ENCODE measurements at places on chromosomes 6 and 20. TPM values are rescaled to one million over a fixed set of nuclear protein-coding genes. Genes with fewer than 3 reads are reported as not detected.

- DNase-seq, result no peak
These were observed 34.5 kb upstream of the MPC1 start for GRCh38 chr6:166417285-166417691.

DNA sequence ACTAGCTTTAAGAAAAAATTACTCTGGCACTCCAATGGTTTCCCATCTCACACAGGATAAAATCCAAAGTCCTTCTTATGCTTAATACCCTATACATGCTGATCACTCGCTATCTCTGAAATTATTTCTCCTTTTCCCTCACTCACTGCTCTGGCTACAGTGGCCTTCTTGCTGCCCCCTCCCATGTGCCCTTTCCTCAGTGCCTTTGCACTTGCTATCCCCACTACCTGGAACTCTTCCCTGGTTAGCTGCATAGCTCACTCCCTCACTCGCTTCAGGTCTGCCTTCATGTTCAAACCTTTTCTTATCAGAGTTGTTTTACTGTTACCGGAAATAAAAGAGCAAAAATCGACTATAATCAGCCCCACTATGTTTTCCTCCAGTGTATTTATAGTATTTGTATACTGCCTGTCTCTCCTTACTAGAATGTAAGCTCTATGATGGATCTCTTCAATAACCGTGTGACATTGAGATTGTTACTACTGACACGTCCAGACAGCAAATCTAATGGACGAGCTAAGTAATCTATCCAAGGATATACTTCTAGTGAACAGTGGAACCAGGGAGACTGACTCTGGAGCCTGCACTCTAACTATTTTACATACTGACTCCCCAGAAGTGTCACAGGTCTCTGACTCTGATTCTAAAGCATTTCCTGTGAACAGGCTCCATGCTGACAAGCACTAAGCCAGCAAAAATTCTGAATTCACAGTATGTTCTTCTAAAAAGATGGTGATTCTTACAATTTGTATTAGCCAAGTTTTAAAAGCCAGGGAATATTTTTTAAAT, 25.1 kb downstream of the FKBP5 start:
- DNase-seq, result no peak

- DNase-seq, result no peak
These were observed 5.2 kb downstream of the TBCC start for GRCh38 chr6:42740725-42741124.

DNA sequence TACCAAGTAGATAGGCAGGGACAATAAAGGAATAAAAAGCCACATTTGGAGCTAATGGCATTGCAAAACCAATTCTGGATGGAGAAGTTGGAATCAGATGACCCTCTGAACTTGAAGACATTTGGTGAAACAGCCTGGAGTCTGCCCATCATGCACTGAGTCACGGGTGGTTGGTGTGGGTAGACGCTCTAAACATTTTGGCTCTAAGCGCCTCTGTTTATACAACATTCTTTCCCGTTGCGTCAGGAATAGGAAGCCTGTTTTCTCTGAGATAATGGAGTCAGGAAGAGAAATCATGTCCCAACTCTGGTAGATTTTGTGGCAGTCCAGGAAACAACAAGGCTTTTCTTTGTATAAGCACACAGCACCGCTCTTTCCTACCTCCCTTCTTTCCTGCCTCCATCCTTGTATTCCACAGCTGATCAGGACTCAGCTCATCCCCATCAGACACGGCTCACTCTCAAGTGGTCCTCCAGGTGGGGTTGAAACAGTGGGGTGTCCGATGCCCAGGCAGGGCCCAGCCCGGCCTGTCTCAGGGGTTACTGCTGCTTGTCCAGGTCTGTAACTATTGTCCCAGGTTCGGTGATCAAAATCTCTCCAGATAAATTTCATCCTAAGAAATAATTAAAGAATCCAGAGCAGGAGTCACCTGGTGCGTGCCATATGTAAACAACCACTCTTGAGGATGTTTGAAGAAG, 12.1 kb upstream of the RAMACL start:
- peak; percentile 31 for DNase-seq

DNA sequence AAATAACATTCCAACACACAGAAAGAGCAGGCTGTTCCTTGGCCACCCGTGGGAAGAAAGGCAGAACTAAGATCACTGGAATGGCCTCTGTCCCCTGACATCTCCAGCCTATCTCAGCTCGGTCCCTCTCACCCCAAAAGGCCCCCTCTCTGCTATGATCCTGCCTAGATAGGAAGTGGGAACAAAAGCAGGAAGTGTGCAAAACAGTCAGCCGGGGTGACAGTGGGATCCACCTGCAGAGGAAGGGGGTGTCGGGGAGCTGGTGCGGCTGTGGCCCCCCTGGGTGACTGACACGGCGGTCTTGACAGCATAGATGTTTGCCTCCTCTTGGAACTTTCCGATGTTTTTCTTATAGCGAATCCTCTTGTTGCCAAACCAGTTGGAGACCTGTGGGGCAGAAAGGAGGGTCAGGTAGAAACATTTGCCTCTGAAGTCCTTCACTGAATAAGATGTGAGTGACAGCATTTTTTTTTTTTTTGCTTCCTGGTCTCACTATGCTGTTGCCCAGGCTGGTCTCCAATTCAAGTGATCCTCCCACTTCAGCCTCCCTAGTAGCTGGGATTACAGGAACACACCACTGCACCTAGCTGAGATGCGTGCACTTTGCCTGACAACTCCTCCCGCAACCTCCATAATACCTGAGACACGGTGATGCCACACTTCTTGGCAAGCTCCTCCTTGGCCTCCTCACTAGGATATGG, 2.8 kb downstream of the PBX2 start:
- DNase-seq, result no peak

GRCh38 chr20:56428410-56428809, 16.4 kb downstream of the CASS4 start:
- DNase-seq, result no peak

GRCh38 chr6:106522562-106523250, 106.6 kb downstream of the RTN4IP1 start:
- no peak for DNase-seq

DNA sequence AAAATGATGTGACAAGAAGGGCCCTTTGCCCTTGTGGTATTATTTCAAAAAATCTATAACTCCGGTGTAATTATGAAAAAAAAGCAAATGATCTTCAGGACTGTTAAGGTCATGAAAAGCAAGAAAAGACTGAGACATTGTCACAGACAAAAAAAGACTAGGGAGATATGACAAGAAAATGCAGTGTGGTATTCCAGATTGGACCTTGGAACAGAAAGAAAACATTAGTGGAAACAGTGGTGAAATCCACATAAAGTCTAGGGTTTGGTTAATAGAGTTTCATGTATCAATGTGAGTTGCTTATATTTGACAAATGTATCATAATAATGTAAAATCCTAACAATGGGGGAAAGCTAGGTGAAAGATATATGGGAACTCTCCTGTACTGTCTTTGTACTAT, 26.8 kb upstream of the SLC17A3 start:
- no peak for DNase-seq

GRCh38 chr20:34604980-34605788, 46.7 kb downstream of the MAP1LC3A start:
- DNase-seq, result no peak

GRCh38 chr6:153081914-153082313, 49.2 kb downstream of the RGS17 start:
- no peak for DNase-seq

DNA sequence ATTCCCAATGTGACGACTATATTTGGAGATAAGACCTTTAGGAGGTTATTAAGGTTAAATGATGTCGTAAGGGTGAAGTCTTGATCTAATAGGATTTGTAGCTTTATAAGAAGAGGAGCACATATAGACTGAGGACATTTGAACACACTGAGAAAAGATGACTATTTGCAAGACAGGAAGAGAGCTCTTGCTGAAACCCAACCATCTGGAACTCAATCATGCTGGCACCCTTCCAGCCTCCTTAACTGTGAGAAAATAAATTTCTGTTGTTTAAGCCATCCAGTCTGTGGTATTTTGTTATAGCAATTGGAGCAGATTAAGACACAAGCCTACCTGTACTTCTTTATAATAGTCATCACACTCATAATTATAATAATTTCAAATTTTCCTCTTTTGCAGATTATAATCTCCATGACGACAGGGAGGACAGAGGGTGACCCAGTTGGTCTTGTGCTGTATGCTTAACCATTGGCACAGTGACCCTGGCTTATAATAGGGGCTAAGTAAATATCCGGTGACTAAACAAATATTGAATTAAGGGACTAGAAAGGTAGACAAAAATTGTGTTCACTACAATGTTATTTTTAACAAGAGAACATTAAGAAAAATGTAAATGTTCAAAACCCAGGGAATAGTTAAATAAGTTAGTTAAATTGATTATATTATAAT, 206.4 kb upstream of the HDDC2 start:
- peak; percentile 80 for DNase-seq

DNA sequence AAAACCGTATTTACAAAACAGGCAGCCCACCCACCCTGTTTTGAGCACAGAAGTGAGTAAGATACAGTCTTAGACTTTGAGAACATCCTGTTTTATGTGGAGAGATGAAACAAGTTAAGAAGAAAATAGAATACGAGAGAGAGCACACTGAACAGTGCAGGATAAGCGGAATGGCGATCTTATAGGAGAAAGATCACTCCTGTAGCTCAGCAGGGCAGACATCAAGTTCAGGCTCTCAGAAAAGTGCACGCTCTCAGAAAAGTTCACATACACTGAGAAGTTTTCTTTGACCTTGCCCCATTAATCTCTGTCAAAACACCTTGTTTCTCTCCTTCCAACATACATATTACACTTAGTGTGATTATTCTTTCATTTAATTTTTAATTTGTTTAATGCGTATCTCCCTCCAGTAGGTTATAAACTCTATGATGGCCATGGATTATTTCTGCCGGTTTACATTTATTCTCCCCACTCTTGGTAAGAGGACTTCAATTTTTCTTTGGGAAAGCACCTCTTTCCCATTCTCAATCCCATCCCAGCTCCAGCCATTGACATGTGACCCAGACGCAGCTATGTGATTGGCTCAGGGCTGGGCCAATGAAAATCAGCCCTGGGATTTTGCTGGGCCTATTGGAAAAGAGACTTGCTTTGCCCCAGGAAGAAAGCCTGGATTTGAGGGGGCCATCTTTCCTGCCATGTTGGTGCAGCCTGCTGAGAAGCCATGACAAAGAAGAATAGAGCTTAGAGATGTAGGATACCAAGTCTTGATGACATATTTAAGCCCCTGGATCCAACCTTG, 16.2 kb downstream of the KCNB1 start:
- no peak for DNase-seq

DNA sequence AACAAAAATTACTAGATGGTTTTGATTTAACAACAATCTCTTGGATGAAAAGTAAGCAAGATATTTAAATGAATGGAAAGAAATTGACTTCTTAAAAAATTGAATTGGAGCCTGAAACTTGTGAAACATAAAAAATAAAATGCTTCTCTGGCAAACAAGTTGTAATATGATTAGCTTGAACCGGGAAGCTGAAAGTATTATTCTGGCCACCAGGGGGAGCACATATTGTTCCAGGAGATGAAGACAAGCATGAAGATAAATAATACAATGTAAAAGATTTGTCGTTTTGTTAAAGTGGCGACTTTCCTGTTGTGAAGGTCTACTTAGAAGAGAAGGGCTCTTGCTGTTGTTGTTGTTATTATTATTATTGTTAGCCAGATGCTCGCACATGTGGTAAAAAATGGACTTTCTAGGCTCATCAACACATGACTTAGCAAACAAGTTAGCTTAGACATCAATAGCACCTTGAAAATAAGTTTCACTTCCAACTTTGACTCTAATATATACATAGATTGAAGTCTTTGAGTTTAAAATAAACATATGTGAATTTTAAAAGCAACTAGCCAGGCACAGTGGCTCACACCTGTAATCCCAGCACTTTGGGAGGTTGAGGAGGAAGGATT, 14.2 kb downstream of the PAX1 start:
- peak; percentile 72 for DNase-seq

GRCh38 chr20:34506480-34506879, 9.7 kb upstream of the DYNLRB1 start:
- DNase-seq, result no peak

DNA sequence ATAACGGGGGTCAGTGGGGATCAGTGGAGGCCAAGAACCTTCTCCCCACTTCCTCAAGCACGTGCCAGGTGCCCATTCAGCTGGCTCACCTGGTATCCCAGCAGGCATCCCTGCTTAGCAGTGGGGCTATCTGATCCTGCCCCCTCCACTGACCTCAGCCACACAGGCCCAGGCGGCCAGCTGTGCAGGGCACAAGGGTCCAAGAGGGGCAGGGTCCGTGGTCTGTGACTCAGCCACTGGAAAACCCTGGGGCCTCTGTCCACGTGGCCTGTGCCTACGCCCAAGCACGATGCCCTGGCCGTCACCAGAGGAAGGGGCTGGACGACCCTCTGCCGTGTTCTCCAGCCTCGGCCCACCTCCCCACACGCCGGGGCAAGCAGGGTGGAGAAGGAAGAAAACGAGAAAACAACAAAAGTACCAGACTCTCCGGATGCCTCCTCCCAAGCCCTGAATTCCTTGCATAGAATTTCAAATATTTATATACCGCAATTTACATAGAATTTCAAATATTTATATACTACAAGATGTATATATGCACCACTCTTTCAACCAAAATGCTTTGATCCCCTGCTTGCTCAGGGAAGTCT, 12.1 kb downstream of the PXDC1 start:
- DNase-seq, result no peak

- no peak for DNase-seq
These were observed 10.2 kb upstream of the PEDS1 start for GRCh38 chr20:50163570-50164317.

DNA sequence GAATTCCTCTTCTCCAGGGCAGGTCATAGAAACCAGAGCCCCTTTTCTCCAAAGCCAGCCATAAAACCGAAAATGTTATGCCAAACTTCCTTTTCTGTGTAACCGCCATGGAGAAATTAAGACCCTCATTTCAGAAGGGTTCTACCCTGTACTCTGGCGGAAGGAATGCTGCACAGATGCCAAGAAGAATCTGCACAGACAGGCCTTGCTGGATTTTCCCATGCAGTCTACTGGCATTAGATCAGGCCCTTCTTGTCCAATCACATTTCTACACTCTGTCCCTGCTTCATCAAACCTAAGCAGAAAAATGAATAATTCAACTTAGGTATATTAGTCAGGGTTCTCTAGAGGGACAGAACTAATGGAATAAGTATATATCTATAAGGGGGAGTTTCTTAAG, 43.2 kb upstream of the MC3R start:
- no peak for DNase-seq

Gene SYCP2L
- total RNA-seq, result 1.0 TPM

Gene BICRAL
- total RNA-seq, result 24.1 TPM

Gene PCNA
- 66.1 TPM for total RNA-seq

Gene SH3BGRL2
- 170 TPM for total RNA-seq

Gene PAX1
- total RNA-seq, result 1.6 TPM

Gene SRXN1
- 54.3 TPM for total RNA-seq

Gene MACROD2
- 17.8 TPM for total RNA-seq
